ENCODE measurements at places on chromosomes 7 and 10.

DNA sequence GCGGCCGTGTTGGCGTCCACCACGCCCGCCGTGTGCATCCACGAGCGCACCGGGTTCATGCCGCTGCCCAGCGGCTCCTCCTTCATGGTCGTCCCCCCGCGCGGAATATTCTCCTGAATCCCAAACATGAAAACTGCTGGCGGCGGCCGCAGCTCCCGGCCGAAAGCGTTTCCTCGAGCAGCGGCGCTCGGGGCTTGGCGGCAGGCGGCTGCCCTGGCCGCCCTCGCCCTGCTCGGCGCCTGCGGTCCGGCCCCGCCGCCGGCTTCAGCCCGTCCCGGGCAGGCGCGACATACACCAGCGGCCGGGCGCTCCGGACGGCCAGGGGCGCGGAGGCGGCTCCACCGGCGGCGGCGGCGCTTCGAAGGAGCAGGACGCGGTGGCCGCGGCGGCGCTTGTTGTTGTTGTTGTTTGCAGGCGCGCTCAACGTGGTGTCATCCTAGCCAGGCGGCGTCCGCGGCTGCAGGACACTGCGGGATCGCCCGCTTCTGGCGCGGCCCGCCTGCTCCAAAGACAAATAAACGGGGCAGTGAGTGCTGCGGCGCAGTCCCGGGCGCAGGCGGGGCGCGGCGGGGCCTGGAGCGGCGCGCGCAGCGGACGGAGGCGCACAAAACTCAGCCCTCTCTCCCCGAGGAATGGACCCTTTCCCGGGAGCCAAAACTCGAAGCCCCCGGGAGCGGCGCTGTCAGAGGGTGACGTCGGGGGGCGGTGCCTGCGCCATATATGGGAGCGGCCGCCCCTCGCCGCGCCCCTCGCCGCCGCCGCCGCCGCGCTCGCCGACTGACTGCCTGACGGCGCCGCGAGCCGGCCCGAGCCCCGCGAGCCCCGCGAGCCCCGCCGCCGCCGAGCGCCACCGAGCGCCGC, at the start of gene EBF3:
TSS of gene EBF3 (minus strand) at position 634 of the 861 bp plus-strand sequence. CDS start at position 128, 506 bp downstream.
- no peak for DNase-seq

DNA sequence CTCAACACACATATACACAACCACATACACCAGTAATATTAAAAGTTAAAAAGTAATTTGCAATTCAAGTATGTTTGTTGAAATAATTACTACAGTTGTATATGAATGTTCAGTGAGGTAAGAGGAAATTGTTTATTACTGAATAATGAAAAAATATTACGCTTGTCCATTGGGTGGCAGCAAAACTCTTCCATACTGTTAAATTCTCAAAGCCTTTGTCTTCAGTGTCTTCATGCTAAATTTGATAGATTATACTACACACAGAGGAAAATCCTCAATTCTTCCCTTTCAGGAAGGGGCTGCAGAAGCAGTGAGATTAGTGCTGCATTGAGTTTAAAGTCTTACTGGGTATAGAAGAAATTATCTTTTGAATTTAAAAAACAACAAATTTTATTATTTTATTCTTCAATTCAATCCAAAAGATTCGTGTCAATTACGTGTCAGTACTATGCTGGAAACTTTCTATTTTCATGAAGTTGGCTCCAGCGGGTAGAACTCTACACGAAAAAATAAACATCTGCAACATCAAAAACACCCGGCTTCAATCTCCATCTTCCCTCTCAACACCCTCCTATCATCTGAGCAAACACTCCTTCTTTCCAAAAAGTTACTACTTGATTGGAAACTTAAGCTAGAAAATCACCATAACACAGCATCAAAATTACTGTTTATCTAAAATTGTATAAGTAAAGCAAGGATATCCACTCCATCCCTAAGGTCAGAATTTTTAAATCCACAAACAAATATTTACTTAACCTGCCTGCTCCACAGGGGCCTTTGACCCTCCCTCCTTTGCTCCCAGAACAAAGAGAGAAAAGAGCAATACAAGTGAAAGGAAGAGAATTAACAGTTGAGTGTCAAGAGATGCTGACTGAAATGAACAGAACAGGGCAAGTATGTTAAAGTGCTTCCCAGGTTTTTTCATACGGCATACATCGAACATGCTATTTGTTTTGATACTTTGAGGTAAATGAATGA, 37.0 kb upstream of the TES start:
- DNase-seq, result no peak

GRCh38 chr7:71350680-71351079, 218.7 kb downstream of the GALNT17 start:
- no peak for DNase-seq

DNA sequence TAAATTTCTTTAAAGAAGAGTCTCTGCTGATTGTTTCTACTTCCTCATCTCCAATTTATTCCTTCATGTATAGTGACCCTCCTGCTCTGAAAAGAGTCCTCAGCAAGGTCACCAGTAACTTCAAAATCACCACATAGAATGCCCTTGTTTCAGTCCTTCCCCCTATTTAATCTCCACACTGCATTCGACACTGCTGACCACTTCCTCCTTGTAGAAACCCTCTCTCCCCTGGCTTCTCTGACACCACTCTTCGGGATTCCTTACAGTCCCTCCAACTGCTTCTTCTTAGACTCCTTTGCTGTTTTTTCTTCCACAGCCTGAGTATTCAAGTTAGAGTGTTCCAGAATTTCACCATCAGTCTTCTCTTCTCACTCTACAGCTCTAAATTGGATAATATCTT, 89.5 kb downstream of the VPS41 start:
- no peak for DNase-seq

DNA sequence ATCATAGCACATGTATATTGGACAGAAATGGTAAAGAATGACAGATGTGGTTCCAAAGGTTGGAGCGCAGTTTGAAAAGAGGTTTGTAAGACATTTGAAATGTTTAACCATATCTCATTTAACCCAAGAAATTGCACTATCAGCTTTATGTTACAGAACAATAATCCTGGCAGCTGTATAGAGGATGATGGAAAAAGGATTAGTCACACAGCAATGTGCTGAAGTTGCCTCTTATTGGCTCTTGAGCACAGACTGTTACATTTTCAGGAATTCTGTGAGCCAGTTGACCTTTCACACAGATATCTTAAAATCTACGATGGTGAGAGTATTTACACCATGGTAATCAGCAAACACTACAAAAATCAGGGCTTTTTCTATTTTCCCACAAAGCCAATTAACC, 3.9 kb downstream of the COG5 start:
- DNase-seq, result no peak

DNA sequence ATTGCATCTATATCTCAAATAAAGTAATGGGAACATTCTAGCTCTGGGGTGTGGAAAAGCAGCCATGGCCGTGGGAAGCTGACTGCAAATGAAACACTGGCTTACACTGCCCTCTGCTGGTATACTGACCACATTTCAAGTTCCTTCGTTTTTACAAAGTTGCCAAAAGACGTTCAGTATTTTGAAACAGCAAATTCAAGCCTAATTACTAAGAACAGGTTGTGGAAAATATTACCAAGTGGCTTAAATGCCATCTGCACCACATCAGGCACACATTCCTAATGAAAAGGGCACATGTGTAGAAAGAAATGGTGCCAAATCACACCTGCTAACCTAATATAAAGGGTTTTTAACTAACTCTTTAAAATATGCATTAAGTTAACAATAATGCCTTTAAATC, 83.9 kb downstream of the JAZF1 start:
- peak; percentile 38 for DNase-seq

GRCh38 chr10:83023662-83024061, 1115.6 kb upstream of the GHITM start:
- no peak for DNase-seq

- DNase-seq, result no peak
Measured at GRCh38 chr10:115937768-115938056, 335.3 kb downstream of the GFRA1 start.

GRCh38 chr10:101843032-101844021, at the start of gene KCNIP2:
KCNIP2 (minus strand) TSS chr10:101843800; CDS start chr10:101843568, 232 bp downstream.
- DNase-seq, result no peak

DNA sequence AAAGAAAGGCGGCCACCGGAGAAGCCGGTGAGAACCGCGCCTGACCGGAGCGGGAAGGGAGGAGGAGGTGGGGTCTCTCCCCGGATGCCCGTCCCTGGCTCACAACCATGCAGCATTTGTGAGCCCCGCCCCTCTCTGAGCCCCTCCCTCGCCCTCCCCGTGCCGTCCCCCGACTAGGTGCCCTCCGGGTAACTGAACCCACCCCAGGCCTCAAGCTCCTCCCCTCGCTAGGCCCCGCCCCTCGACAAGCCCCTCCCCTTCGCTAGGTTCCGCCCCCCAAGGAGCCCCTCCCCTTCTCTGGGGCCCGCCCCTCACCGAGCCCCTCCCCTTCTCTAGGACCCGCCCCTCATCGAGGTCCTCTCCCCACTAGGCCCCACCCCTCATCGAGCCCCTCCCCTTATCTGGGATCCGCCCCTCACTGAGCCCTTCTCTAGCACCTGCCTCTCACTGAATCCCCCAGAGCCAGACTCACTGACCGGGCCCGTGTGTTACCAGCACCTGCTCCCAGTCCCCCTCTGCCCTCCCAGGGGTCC, 42.2 kb upstream of the HSPB1 start:
- no peak for DNase-seq

GRCh38 chr7:30764030-30764975, 6.9 kb upstream of the MINDY4 start:
- no peak for DNase-seq

- DNase-seq, result no peak
Measured at GRCh38 chr10:72626444-72626754, 520 bp upstream of the MICU1 start.

Data from cerebellar nuclear complex (tissue), 1 donor.